ENCODE measurements at places on chromosomes 12 and 14.

DNA sequence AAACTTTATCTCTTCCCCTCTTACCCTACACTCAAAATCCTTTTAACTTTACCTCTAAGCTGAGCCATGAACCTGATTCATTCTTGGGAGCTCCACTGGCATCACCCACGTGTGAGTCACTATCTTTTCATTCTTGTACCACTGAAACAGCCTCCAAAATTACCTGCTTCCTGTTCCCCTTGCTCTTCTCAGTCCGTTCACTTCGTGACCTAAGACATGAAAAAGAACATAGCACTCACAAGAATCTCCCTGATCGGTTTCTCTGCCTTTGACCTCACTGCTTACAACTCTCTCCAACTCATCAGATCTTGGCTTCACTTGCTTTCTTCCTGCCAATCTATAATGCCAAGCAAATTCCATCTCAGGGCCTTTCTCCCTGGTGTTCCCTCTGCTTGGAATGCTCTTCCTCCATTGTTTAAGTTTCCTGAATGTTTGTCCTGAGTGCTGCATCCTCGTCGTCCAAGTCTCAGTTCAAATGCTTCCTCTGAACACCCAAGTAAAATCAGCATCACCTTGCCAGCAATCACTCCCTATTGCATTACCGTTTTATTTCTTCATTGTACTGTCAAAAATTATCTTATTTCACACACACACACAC lies 9.2 kb downstream of the GLIPR1 start:
- DNase-seq: no peak

DNA sequence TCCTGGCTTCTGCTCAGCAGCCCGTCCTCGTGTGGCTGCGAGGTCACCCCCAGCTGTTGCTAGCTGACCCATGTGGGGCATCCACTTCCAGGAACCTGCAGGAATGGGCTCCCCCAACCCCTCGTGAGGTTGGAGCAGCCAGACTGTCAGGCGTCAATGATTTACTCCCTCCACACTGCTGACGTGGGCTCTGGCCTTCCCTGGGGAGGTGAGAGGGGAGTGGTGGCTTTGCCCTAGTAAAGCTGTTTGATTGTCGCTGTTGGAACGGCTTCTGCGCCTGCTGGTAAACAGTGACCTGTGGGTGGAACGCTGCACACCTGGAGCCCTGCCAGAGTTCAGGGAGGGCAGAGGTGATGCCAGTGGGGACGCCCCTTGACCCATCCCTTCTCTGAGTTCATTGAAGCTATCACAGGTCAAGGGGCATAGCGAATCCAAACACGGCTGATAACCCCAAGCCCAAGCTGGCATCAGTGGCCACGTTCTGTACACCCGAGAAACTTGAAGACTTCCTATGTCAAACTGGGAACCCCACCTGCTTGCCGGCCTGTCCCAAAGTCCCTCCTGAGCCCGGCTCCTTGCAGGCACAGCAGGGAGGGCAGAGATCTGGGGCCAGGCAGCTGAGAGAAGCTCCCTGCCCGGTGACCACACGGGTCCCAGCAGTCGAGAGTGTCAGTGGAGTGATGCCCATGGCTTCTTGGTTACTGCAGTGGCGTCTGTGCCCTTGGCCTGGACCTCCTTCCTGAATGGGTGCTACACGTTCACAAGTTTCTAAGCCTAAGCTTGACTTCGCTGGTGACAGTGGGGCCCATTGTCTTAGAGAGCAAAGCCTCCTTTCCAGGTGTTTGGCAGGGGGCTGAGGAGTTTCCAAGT lies 2.7 kb downstream of the ASPG start:
- no peak for DNase-seq

GRCh38 chr14:76832503-76832988 lies 6.3 kb downstream of the LRRC74A start:
- no peak for DNase-seq

- DNase-seq: no peak
These were observed 6.9 kb downstream of the KRT4 start for GRCh38 chr12:52806821-52807543.

- no peak for DNase-seq
These were observed 125.3 kb downstream of the DAD1 start for GRCh38 chr14:22463763-22464173.

- no peak for DNase-seq
These were observed 14.6 kb downstream of the C14orf132 start for GRCh38 chr14:96053600-96054381.

DNA sequence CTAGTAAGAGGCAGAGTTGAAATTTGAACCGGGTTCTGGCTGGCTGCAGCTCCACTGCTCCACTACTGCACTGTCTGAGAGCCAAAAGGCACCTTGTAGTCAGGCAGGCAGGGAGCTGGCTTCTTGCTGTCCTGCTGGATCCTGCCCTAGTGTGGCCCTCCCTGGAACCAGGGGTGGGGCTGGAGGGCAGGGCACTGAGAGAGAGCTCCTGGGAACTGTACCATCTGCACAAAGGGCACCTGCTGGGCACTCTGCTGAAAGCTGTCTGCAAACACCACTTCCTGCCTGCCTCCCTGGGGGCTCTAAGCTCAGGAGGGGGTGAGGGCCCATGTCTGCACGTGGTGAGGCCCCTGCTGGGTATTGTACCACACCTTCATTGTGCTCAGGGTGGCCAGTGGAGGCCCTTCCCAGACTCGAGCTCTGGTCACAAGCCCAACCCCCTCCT lies 19.0 kb upstream of the TCL1B start:
- DNase-seq: no peak

- DNase-seq: no peak
These were observed 21.9 kb upstream of the ADIPOR2 start for GRCh38 chr12:1668833-1669543.

All from right renal cortex interstitium (tissue), 3 donors.